ENCODE measurements at places on chromosomes 12 and 14. TPM values are rescaled to one million over a fixed set of nuclear protein-coding genes. Genes with fewer than 3 reads are reported as not detected.

HOXC9 gene
- polyA plus RNA-seq = 10.4 TPM

PTPN21 gene
- 0.62 TPM for polyA plus RNA-seq

STAC3 gene
- 6.4 TPM for polyA plus RNA-seq

HOTAIR gene
- polyA plus RNA-seq = 0.15 TPM

BRI3BP gene
- polyA plus RNA-seq = 12.9 TPM

FZD10 gene
- not detected for polyA plus RNA-seq

BMP4 gene
- not detected for polyA plus RNA-seq

SMCO2 gene
- not detected for polyA plus RNA-seq

CISTR gene
- not detected for polyA plus RNA-seq

SMIM41 gene
- polyA plus RNA-seq = not detected

FAIM2 gene
- 0.01 TPM for polyA plus RNA-seq

LRFN5 gene
- 0.07 TPM for polyA plus RNA-seq

PGF gene
- polyA plus RNA-seq = 0.30 TPM

PGAM5 gene
- 78.9 TPM for polyA plus RNA-seq

CD163 gene
- not detected for polyA plus RNA-seq

SIRT4 gene
- 3.2 TPM for polyA plus RNA-seq

KRT6C gene
- not detected for polyA plus RNA-seq

MAP1LC3B2 gene
- 0.53 TPM for polyA plus RNA-seq

Measured in K562 (cell line).